Activated naive CD8-positive, alpha-beta T cell treated with anti-CD3 and anti-CD28 coated beads for 36 hours (primary cell): ENCODE measurements at places on chromosomes 12 and 14. TPM values are rescaled to one million over a fixed set of nuclear protein-coding genes. Genes with fewer than 3 reads are reported as not detected.

DNA sequence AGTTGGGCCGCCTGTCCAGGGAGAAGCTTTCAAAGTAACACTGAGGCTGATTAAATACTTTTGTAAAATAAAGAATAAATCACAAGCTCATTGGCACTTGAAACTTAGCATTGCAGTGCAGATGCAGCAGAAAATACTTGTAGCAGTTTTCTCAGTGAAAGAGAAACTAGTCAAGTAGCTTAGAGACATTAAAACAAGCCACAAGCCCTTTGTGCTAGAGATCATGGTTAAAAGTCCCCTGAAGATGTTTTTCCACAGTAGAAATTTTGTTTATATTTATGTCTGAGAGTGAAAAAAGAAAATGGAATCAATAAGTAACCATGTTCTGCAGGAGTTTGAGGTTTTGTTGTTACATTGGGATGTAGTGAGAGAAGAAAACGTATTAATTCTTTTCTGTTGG is 5.9 kb downstream of the PSEN1 start:
- DNase-seq = no peak

GRCh38 chr14:53979747-53980642 is 23.4 kb upstream of the BMP4 start:
- DNase-seq = no peak

DNA sequence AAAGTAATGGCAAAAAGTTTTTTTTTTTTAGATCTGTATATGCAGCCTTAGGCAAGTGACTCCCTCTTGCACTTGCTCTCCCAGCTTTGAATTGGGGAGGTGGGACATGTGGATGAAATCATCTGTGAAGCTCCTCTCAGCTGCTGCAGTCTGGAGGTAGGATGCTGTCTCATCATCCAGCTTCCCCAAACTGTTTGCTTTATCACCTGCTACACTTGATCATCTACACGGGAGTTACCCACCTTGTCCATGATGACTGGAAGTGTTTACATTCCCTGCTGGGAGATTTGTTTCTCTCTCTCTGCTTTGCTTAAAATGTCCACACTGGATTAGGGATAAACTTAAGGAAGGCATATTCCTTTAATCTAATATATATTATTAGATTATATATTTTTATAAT is 8.5 kb upstream of the FGF23 start:
- DNase-seq = no peak

DNA sequence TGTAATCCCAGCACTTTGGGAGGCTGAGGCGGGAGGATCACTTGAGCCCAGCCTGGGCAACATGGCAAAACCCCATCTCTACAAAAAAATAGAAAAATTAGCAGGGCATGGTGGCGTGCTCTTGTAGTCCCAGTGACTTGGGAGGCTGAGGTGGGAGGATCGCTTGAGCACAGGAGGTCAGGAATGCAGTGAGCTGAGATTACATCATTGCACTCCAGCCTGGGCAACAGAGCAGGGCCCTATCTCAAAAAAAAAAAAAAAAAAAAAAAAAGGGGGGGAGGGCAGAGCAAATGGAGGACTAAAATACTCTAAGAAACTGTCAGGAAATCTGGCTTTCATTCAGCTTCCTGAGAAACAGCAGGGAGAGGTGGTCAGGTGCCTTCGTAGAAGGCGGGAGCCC is 31.7 kb upstream of the TSPAN9 start:
- no peak for DNase-seq

DNA sequence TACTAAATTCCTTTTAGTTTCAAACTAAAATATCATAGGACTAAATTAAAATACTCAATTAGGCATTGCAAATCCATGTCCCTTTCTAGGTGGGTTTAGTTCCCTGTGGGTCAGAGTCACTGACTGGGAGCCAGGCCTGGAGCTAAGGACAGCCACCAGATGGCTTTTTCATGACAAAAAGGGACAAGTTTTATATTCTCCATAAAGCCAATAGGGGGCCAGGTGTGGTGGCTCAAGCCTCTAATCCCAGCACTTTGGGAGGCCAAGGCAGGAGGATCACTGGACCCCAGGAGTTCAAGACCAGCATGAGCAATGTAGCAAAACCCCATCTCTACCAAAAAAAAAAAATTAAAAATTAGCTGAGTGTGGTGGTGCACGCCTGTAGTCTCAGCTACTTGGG is 35.4 kb upstream of the EIF5 start:
- DNase-seq = no peak

GRCh38 chr12:106917503-106917902 is 38.2 kb upstream of the TMEM263 start:
- DNase-seq = no peak

- DNase-seq = no peak
Measured at GRCh38 chr12:41213648-41214047, 25.5 kb downstream of the PDZRN4 start.

GRCh38 chr12:94566345-94566744 is 84.0 kb downstream of the TMCC3 start:
- no peak for DNase-seq

DNA sequence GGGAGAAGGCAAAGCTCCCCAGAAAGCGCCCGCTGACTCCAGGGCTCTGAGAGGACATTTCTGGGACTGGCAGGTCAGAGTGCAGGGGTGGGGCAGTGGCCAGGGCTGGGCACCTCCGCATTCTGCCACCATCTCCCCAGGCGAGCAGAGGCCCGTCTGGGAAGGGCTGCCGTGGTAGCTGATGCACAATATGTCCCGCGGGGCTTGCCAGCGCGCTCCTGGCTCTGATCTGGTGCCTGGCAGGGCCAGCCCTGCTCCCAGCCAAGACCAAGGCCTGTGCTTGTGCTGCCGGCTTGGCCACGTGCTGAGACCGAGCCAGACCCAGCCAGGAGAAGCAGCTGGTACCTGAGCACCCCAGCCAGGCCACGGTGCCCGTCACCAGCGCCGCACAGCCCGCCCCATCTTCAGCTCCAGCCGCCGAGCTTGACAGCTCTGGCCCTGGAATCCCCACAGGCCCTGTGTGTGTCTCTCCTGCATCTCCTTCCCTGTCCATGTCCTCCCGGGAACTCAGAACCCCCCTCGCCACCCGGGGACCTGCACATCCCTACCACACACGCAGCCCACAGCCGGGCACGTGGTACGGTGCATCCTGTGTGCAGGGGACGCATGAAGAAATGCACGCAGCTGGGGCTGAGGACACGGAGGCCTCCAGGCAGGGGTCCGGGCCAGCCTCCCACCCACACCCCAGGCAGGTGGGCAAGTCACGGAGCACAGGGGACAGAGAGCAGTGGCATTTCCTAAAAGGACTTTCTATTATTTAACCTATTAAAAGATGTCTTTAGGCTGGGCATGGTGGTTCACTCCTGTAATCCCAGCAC is 68.6 kb upstream of the C14orf180 start:
- no peak for DNase-seq

- DNase-seq = peak; percentile 28
Measured at GRCh38 chr12:104478396-104479122, 21.8 kb downstream of the CHST11 start.

Gene CEBPE
- 0.68 TPM for total RNA-seq

Gene MIP
- total RNA-seq = not detected

Gene IL26
- total RNA-seq = 0.21 TPM
